ENCODE measurements at places on chromosomes 16 and 17. TPM values are rescaled to one million over a fixed set of nuclear protein-coding genes. Genes with fewer than 3 reads are reported as not detected.

TUBB3 gene
- total RNA-seq = 219 TPM

CD300C gene
- not detected for total RNA-seq

KRT36 gene
- total RNA-seq = not detected

KRT27 gene
- total RNA-seq = 5.9 TPM

MSRB1 gene
- total RNA-seq = 23.6 TPM

TEX14 gene
- 0.55 TPM for total RNA-seq
